ENCODE measurements at places on chromosomes 2 and 18.
A peak's percentile ranks its signal among the peaks of the same experiment; 100 is the strongest.

GRCh38 chr2:32360416-32360815, 3.6 kb downstream of the BIRC6 start:
- no peak for DNase-seq

DNA sequence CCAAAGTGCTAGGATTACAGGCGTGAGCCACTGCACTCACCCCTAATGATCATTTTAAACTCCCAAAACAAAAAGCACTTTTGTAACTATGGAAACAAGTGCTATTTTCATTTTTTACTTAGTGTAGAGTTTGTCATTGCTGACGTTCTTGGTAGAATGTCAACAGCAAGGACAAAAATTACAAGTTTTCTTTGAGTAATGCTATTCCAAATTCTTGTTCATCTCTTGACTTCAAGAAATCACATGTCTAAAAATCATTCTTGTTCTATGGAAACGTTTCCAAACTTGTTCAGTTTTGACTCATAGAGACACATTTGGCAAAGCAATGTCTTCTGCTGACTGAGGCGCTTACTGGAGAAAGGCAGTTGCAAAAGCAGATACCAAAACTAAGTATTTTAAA, 82.6 kb downstream of the MBP start:
- DNase-seq: no peak

DNA sequence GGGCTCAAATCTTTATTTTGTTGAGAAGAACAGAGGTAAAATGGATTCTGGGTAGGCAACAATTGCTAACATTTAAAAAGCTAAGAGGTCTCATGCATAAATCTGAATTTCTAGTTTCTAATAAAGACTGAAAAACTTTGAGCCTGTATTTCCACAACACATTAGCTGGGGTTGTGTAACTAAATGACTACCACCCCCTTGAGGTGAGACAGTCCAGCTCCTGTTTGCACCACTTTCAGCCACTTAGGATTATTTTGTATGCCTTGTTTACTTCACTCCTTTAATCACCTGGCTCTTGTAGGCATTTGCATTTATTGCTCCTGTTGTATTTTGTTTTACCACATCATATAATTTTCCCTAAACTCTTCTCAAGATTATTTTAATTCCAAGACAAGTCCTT, 376.6 kb downstream of the PTH2R start:
- DNase-seq: peak; percentile 7

DNA sequence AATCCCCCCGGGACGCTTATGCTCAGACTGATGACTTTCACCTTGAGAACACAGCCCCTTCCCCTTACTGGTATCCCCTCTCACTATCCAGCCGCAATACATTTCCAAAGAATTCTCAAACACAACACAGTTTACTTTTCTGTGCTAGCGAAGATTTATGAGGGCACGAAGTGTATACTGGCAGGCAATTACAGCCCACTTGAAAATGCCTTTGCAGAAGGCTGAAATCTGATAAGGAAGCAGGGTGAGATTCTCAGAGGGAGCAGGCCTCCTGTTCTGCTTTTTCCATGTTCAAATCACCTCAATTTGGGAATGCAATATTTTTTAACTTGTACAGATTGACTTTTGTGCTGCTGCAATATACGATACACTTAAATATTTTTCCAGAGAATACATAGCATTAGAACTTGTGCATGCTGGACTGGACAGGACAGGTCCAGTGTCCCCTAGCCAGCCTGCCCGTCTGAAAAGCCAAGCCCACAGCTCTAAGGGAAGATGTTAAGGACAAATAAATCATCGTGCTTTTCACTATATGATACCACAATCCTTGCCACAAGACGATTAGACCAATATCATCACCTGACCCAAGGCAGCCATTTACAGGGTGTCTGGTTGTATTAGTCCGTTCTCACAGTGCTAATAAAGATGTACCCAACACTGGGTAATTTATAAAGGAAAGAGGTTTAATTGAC, 262.1 kb downstream of the EPHA4 start:
- no peak for DNase-seq

All from NAMALWA (cell line).